ENCODE measurements at places on chromosomes 13 and 19.

DNA sequence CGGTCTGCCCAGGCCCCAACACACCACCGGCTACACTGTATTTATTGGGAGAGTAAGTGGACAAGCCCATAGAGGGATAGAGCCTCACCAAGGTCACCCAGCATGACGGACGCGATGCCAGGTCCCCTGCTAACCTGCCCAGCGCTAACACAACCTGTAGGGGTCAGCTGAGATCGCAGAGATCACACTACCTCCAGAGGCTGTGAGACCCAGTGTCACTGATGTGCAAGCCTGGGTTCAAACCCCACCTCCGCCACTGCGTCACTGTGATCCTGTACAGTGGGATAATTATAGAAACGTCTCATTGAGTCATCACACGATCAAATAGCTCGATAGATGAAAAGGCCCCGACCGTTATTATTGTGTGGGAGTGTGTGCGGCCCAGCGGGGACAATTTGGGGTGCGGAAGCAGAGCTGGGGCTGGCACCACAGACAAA, 10.6 kb upstream of the TLE2 start:
- no peak for DNase-seq

DNA sequence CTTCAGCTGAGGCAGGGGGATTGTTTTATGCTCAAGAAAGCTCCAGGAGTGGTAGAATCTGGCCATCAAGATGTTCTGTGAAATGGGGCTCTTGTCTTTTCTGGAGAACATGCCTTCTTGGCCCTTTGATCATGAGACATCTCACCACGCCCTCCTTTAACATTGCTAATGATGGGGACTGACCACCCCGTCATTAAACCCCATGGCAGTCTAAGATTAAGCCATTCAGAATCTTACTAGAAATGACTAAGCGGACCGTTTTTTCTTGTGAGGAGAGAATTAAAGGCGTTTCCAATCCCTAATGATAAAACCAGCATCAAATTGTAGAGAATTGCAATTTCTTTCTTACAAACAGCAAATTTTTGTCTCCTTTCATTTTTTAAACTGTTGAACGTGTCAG, 89.4 kb downstream of the COL4A2 start:
- DNase-seq = no peak

DNA sequence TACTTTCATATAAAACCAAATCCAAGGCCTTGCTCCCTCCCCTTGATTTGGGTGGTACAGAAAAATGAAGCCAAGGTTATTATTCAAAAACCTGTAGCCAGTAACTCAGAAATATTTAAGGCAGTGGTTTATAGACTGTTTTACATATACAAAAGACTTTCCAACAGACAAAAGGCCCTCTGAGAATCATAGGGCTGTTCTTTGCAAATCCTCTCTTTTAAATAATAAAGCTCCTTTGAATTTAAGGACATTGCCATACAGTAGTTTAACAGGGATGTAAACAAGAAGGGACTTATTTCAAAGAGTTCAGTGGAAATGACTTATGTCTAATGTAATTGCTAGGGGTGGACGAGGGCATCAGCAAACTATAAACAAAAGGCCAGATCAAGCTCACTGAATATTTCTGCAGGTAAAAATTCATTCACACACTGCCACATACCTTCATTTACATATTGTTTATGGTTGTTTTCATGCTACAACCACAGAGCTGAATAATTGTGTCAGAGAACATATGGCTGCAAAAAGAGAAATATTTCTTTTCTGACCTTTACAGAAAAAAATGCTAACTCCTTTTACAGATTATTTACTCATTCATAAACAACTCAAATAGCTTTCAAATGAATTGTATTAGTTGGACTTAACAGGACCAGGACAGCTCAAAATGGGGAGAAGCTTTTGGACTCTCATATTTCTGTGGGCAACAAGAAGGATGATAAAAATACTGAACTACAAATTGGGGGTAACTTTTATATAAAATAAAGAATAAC, 665.6 kb downstream of the SLITRK1 start:
- DNase-seq = no peak

- DNase-seq = no peak
These were observed 1.1 kb downstream of the MBD3 start for GRCh38 chr19:1591421-1592023.

DNA sequence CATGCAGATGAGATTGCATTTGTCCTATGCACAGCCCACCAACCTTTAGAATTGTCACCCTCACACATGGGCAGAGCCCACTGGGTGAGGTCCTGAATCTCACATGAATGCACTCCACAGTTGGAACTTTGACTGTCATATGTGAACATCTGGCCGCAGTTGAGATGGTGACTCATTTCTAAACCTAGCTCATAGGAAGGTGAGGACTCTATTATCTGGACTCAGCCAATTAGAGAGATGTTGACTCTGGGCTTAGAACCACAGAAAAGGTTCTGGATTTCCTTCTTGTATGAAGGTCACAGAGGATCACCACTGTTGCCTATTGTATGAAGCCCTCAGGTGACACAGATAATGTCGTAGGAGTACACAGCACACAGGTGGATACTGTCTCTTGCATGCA, 25.6 kb upstream of the ZNF681 start:
- DNase-seq = no peak

DNA sequence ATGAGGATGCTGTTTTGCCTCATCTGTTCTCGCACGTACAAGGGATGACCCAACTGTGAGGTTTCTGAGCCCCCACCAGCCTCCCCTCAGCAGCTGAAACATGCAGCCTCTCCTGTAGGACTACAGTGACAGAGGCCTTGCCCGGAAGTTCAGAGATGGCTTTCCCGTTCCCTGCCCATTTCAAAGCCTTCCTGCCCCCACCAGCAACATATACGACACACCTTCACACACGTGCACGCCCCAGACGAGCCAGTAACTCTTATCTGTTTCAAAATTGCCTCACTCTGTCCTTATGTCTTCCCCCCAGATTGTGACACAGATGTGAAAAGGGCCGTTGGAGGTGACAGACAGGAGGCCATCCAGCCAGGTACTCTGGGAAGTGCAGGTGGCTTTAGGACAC, 95.8 kb downstream of the RAB20 start:
- no peak for DNase-seq

GRCh38 chr13:52847322-52847681, 1.1 kb downstream of the PCDH8 start:
- no peak for DNase-seq

DNA sequence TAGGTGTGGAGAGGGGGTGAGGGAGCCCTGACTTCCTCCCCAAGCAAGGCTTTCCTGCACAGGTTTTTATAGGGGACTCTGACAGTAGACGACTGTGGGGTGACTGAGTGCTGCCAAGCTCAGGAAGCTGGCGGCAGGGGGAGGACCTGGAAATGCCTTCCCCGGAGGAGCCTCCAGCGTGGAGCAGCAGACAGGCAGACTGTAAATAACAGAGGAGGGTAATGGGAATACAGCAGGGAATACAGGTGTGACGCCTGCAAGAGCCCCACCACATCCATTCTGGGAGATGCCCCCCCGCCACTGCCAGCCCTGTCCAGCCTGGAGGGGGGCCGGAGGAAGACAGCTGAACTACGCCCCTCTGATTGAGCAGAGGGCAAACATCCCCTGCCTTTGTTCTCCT, 190.4 kb downstream of the UQCRFS1 start:
- no peak for DNase-seq

GRCh38 chr13:75579529-75579928, 29.9 kb downstream of the UCHL3 start:
- no peak for DNase-seq

GRCh38 chr13:64529874-64530485, 2700.2 kb downstream of the PCDH9 start:
- DNase-seq = no peak

- no peak for DNase-seq
These were observed 731 bp downstream of the MAG start for GRCh38 chr19:35292421-35293362.

GRCh38 chr13:59721926-59722910, 441.5 kb downstream of the DIAPH3 start:
- no peak for DNase-seq
